AG04450 (cell line): ENCODE measurements at places on chromosomes 6 and 20.

DNA sequence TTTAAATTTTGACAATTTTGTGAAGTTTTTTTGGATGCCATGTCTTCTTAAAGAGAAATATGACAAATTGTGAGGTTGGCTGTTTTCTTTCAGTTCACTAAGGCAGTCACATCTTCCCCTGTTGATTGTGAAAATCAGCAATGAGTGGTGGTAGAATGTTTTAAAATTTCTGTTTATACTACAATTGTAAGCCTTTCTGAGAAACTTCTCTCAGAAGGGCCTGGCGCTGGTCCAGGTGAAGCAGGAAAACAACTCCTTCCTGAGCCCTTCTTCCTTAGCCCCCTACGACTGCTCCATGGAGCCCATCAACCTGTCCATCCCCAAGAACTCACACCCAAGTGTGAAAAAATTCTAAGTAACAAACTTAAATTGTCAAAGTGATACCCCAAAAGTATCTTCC is 80.6 kb downstream of the SSR1 start:
- no peak for DNase-seq

DNA sequence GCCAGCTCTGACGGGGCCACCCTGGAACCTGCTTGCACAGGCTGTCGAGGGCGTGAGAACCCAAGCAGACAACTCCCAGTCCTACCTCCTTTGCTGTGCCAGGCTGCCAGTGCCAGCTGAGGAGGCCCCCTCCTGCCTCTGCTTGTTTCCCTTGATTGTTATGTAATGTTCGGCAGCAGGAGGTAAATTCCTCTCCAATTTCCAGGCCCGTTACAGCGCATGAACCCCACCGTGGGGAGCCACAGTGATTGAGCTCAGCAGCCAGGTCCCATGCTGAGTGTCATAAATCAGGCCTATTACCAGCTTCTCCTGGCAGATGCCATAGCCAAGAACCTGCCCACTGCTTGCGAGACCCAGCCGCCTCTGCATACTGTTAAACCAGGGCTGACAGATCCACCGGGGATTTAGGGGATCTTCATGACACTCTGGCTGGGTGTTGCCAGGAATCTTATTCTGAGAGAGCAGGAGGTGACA is 320.5 kb downstream of the DHX35 start:
- DNase-seq = no peak

- no peak for DNase-seq
Measured at GRCh38 chr6:139308936-139309603, 17.3 kb upstream of the TXLNB start.

DNA sequence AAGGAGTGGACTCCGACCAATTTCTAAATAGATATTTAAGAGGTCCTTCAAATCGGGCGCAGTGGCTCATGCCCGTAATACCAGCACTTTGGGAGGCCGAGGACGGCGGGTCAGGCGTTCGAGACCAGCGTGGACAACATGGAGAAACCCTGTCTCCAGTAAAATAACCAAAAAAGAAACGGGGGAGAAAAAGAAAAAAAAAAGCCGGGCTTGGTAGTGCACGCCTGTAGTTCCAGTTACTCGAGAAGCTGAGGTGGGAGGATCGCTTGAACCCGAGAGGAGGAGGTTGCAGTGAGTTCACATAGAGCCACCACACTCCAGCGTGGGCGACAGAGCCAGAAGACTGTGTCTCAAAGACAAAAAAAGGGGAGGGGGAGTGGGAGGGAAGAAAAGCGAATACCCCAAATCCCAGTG is 53.3 kb upstream of the HFE start:
- no peak for DNase-seq

DNA sequence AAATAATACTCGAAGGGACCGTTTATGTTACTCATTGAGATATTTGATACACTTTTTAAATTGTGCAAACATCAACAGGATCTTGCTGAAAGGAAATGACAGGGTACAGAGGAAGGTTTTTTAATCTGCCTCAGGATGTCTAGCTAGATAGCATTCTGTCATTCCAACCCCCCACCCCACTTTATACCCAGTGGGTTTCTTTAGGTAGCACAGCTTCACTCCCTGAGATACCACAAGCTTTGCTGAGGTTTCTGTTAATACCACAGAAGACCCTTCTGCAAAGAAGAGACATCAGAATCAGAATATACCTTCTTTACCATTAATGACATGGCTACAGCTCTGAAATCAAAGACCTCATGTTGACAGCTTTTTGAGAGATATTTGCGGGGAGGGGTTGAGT is 1.3 kb downstream of the PHACTR2 start:
- no peak for DNase-seq

DNA sequence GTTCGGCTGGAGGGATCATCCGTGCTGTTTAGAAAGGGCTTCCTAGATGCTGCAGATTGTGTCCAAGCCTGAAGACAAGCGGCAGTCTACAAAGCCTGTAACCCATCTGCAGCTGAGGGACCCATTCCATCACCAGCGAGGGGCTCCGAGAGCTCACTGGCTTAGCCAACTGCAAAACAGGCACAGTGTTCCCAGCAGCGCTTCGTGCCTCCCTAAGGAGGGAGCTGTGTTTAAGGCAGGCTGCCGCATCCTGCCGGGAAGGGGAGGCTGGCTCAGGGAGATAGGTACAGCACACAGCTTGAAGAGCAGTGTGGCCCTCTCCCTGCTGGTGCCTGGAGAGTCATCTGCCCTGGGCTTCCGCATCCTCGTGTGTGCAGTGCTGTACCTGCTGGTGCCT is 32.4 kb downstream of the DUSP22 start:
- DNase-seq = no peak

DNA sequence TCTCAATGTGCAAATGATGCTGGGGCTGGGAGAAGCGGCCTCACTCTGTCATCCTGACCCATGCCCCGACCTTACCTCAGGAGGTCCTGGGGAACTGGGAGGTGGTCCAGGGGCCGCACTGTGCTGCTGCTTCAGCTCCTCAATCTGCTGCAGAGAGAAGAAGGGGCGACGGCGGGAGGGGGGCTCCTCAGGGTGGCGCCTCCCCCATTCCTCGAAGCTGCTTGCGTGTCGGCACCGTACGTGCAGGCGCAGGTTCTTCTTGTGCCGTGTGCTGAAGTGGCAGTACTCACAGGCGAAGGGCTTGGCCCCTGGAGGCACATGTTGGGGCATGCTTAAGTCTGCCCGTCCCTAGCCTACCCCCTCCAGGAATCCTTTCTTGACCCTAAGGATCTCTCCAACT is 12.9 kb downstream of the ZNF335 start:
- DNase-seq = no peak

GRCh38 chr6:31010393-31011060 is at the start of gene MUC22:
TSS of gene MUC22 (plus strand) at chr6:31010474. CDS start at chr6:31010707, 233 bp downstream.
- no peak for DNase-seq

GRCh38 chr20:19903168-19903811 is 113.9 kb upstream of the NAA20 start:
- DNase-seq = no peak

DNA sequence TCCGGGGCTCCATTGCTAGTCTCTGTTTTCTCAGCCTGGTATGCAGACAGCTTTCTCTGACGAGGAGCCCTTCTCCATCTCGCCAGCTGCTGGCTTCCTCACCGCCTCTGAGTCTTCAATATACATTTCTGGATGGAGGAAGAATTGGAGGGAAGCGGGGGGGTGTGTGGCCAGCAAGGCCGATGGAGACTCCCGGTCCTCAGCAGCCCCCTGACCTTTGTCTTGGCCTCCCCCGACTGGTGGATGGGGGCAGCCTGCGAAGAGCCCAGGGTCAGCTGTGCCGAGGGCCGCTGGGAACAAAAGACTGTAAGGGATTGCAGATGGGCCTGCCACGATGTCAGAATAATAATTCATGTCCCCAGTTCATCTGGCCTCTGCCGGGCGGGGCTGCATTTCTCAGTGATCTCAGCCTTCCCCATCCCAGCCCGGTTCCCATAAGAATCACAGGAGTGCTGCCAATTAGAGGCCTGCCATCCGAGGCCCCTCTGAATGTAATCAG is 54.3 kb upstream of the STX16 start:
- no peak for DNase-seq

DNA sequence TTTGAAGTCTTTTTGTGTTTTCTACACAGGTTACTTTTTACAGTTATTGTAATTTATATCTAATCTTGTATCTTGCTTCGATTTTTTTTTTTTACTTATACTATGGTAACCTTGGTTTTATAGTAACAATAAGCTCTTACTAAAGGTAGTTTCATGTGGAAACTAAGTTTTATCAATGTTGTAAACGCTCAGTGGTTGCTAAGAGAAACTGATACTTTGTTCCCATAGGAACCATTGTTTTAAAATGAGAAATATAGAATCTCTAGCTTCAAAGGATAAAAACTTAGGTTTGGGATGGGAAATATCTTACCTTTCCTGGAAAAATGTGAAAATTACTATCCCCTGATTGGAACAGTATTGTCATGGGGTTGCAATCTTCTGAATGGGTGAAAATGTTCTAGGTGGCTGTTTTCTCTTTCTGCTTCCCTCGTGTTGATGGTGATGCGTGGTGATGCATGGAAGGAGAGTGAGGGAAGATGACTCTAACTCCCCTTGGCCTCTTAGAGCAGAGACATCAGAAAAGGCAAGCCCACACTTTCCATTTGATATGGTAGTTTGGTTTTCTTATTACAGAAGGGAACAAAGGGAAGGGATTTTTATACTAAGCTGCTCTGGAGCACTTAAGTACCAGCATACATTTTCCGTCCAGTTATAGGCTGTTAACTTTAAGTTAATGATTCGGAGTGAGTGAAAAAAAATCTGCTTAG is 23.5 kb upstream of the BACH2 start:
- DNase-seq = no peak

DNA sequence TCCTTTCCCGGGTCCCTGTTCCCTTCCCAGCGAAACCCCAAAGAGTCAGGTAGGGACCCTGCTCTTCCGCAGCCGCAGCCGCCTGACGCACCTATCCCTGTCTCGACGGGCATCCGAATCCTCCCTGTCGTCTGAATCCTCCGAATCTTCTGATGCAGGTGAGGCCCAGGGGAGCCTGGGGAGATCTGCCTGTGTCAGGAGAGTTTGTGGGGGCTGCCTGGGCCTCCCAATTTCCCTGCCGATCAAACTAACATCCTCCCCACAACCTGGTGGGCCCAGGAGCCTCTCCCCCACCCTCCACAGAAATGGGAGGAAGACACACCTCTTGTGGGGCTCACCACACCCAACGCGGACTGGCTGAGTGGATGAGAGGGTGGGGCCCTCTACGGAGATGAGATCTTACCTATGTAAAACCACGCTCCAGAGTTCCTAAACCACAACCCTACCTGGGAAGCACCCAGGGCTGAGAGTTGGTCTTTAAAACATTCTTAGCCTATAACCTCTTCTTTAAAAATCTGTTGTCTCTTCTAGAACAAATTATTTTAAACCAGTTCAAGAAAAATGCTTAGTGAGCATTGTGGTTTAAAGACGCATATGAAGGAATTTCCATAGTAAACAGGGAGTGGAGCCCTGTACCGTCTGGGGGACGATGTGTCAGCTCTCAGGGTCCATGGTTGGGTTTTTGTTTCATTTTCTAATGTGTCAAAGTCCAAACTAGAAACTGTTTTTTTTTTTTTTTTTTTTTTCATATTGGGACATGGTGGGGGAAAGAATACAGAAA is 1.7 kb downstream of the CDC25B start:
- no peak for DNase-seq

- no peak for DNase-seq
Measured at GRCh38 chr20:41047279-41047974, 18.8 kb downstream of the TOP1 start.

GRCh38 chr6:47353871-47354270 is 44.2 kb upstream of the TNFRSF21 start:
- no peak for DNase-seq

GRCh38 chr6:6331393-6331792 is 10.9 kb upstream of the F13A1 start:
- DNase-seq = no peak

DNA sequence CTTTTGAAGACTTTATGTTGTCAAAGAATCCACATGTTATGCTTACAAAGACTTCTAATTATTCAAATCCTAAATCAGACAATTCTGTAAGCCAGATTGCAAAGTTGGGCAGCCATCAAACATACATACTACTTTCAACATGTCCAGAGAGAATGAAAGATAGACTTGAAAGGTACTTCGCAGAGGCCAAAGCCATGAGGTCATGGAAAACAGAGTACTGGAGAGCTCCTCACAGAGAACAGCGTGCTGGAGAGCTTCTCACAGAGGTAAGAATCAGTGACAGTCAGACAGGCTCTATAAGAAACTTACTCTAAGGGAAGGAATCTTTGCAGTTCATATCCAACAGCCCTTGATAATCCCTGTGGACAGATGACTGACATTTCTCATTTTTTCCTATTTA is 400.2 kb downstream of the GJA1 start:
- DNase-seq = no peak
